ENCODE measurements at places on chromosomes 4 and X.

DNA sequence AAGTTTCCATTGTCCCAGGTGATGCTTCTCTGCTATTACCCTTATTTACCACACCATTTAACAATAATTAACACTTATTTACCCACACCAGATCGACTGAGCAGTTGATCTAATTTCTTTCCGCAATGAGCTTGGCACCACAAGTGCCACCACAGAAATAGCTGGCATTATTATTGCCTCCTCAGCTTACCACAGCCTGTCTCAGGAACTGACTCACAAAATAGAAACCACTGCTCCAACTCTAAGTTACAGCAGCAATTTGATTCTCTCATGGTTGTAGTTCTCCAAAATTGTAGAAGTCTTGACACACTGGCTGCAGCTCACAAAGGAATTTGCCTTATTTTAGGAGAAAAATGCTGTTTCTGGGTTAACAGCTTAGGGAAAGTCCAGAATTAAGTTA, 22.5 kb downstream of the ZNF721 start:
- DNase-seq, result no peak

DNA sequence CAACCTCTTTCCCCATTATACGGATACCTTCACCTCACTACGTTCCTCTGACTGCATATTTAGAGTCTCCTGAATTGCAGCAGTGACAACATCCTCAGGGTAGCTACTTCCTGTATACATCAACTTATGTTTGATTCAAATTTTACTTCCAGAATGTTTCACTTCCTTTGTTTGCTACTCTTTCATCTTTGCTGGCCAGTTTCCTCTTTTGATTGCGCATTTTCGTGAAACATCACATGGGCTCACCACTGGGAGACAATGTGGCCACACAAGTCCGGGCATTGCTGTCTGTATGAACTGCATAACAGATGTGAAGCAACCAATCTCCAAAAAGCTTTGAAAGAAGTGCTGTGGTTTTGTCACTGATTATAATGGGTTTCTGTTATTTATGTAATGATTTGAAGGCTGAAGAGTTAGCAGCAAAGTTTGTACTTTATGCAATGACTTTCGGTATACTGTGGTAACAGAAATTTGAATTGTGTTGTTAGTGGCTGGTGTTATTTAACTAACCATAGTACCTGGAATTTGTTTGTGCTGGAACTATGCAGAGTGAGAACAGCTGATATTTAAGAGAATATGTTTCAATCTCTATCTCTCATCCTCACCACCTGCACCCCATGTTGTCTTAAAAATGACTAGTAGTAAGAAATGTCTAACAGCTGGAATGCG, 7.4 kb downstream of the SNCA start:
- DNase-seq, result no peak

DNA sequence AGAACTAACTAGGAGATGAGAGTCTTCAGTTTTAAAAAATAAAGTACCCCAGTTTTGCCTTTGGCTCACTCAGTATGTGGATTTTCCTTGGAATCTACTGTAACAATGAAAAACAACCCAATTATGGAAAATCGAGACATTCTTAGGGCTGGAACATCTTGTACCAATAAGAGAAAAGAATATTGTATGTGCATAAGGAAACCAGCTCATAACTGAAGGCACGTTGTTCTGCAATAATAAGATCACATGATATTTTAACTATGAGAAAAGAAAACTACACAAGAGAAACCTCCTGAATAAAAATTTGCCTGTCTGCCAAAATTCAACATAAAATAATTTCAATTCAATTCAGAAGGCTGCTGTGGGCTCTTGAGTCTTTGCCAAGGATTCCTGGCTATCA, 261.8 kb upstream of the EDNRA start:
- no peak for DNase-seq

DNA sequence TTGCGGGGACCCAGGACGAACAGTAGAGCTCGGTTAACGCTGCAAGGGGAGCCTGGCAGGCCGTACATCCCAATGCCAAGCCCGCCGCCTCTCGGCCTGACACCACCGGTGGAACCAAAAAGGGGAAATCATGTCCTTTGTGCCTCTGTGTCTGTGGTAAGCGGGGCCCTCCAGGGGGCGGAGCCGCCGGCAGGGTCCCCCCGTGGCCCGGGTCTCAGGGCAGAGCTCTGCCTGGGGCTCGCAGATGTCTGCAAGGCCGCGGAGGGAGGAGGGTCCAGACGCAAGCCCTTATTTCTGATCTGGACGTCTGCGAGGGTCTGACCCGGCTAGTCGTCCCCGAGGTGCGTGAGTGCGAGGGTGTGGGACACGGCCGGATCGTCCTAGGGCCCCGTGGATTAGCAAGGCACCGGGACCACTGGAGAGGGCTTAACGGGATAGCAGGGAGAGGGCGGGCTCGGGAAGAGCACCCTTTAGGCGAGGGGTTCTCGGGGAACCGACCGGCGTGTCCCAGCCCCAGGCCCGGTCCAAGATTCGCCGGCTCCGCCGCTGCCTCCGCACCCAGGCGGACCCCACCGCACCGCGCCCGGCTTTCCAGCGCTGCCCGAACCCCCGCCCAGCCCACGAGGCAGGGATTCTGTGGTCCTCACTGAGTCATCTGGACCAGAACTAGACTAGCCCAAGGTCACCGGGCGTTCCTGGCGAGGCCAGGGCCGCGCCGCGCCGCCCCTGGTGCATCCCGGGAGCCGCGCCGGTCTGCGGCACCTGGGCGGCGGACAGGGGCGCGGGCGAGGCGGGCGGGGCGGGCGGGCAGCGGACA, 863 bp upstream of the FAM193A start:
- DNase-seq, result no peak

- DNase-seq, result no peak
Observed at GRCh38 chr4:107996949-107997788, 7.5 kb downstream of the HADH start.

- no peak for DNase-seq
Observed at GRCh38 chrX:153957224-153957623, 12.8 kb upstream of the RENBP start.

GRCh38 chr4:82005158-82005557, 368.6 kb downstream of the HNRNPD start:
- no peak for DNase-seq

- no peak for DNase-seq
Observed at GRCh38 chr4:3441501-3442459, at the start of gene HGFAC. Gene HGFAC (plus strand): TSS chr4:3441968. CDS start chr4:3442002, 34 bp downstream.

DNA sequence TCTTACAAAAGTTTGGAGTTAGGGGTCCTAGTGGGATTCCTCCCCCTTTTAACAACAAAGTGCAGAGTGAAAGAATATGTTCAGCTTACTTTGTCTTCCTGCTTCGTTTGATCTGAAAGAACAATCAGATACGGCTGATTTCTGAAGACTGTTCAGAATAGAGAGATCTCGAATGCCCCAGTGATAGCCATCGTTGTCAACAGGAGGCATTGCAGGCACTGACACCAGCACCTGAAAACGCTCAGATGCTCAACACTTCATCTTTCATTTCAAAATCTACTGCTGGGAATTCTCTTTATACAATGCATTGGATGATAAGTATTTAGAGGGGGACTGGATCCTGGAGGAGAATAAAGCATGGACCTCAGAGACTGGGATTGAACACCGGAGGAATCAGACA, 186.3 kb upstream of the TENM3 start:
- no peak for DNase-seq

DNA sequence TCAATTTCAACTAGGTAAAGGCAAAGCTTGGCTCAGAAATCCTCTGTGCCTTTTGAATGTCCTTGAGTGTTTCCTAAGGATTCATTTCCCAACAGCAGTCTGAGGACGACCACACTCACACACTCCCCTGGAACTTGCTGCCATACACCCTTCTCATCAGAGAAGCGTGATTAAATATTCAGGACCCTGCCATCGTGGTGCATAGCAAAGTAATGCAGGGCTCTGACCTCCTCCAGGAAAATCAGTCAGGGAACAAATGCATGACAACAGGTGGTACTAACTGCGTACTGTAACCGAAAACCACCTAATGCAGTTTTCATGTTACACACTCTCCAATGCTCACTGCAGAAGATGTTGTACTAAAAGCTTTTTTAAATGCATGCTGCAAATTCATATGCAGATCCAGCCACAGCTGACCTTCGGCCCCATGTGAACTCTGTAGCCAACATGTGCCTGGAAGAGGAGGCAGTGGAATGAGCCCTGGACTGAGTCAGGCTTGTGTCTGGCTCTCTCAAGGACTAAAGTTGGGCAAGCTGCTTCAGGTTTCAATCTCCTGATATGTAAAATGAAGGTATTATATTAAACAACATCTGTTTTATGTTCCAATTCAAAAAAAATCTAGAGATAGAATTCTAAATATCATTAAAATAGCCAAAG, 238.3 kb downstream of the KCNIP4 start:
- DNase-seq, result no peak

DNA sequence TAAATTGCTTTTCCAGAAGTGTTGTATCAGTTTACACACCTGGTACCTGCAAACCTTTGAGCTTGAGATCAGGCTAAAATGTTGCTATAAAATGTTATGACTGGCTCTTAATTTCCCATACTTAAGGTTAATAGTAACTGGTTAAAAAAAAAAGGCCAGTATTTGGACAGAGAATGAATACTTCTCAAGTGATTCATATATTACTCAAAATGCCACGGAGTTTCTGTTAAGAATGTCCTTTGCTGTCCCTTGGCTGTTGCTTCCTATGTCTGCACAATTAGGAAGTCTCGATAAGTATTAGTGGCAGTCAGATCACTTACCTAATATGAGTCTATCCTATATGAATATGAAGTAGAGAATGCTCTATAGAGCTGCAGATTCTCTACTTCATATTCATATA, 232.2 kb upstream of the IGFBP7 start:
- DNase-seq, result no peak

- DNase-seq, result no peak
Observed at GRCh38 chrX:49269767-49270248, at the start of gene PPP1R3F. Gene PPP1R3F (plus strand): TSS chrX:49269793. CDS start chrX:49269870, 77 bp downstream.

DNA sequence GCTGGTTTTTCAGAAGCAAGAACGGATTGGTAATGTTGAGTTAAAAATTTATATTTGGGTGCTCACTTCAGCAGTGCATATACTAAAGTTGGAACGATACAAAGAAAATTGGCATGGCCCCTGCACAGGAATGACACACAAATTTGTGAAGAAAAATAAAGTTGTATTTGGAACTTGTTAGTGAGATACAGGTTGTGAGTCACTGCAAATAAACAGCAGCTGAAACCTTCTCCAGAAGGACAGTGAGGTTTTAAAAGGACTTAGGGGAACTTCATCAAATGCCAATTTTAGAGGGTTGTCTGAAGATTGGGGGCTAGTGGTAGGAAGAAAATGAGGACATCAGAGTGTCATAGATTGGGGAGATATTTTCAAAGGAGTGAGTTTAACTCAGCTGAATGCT, 79.7 kb upstream of the ELOVL6 start:
- DNase-seq, result no peak

- no peak for DNase-seq
Observed at GRCh38 chr4:26737385-26737784, 123.3 kb upstream of the STIM2 start.

Measured in fibroblast of skin of left biceps (primary cell).